ENCODE measurements at places on chromosomes 5 and 9.
A peak's percentile ranks its signal among the peaks of the same experiment; 100 is the strongest.

DNA sequence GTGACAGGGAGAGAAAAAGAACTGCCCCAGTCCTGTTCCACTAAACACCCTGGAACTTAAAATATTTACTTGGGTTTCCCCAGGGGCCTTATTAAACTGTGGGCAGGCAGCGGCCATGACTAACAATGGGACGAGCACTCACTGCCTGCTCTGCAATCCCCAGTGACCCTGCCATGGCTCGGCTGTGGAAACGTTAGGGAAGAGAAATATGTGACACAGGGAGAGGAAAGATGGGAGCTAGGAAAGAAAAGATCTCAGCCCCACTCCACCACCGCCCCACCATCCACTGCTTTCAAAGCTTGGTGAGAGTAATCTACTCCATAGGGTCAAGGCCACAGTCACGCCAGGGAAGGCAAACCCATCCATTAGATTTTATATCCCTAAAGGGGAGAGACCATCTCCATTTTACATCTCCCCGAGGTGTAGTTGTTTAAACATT is 117.6 kb downstream of the EFNA5 start:
- no peak for DNase-seq

DNA sequence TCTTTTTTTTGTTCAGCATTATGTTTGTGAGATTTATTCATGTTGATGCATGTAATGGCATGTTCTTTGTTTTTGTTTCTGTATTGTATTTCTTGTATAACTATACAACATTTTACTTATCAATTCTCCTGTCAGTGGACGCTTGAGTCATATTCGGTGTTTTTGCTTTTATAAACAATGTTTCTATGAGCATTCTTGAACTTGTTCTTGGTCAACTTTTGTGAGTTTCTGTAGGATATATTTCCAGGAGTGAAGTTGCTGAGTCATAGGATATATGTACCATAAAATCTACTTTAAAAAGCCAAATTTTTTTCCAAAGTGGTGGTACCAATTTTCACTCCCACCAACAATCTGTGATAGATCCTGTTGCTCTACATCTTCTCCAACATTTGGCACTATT is 104.8 kb downstream of the VCAN start:
- DNase-seq: no peak

DNA sequence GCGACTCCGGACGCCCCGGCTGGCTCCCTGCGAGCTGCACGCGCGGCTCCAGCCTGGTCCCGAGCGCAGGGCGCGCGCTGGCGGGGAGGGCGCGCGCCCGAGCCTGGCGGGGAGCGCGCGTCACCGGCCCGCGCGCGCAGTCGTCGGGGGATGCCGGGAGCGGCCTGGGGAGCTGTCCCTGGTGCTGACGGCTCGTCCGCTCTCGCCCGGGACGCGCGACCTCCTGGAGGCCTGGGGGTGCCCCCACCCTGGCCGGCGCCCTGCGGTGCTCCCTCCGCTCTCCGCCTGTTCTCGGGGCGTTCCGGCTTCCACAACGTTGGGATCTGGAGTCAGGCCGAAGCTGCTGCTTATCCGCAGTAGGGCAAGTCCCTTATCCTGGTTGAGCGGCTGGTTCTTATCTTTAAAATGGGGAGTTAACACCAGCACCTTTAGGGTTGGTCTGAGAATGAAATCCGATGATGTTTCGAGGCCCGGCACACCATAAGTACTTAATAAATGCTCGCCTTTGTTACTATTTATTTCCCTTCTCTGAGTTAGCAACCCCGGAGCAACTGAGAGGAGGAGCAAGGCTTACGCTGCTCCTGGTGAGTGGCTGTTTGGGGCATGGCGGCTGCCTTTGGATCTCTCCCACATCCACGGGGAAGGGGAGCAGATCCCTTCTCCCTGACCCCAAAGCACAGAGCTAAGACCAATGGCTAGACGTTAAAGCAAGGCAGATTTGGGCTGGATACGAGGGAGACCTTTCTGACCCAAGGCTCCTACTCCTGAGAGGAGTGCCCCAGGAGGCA is at the start of gene FAM163B:
TSS of gene FAM163B (minus strand) at position 79 of the 788 bp plus-strand sequence. CDS start 29,166 bp downstream, outside the sequence.
- DNase-seq: no peak

DNA sequence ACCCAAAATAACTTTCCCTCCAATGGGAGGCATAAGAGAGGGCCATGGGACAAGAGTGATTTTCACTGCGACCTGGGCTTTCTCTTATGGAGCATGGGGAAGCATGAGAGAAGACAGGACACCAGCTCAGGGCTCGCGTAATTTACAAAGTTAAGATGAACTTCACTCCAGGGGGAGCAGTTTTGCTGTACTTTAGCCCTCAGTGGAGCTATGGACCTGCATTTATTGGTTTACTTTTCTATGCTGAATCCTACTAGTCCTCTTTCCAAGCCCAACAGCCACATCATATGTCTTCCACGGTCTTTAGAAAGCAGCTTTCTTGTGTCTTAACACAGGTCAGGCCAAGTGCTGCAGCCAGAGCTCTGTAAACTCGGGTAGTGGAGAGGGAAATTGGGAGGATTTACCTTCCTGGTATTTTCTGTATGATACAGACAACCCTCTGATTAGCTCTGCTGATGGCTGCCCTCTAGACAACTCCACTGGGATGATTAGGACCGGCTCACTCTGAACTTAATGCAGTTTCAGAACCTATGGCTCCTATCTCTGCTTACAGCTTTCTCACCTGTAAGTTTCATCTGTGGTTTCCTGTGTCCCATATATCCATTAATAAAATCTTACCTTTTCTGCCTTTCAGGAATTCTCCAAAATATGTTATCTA is 581.0 kb upstream of the RORB start:
- no peak for DNase-seq

DNA sequence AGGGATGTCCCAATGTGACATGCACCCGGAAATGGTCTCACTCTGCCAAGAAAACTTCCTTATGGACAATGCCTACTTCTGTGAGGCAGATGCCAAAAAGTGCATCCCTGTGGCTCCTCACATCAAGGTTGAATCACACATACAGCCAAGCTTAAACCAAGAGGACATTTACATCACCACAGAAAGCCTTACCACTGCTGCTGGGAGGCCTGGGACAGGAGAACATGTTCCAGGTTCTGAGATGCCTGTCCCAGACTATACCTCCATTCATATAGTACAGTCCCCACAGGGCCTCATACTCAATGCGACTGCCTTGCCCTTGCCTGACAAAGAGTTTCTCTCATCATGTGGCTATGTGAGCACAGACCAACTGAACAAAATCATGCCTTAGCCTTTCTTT is 37.6 kb upstream of the CCDC152 start:
- DNase-seq: no peak

GRCh38 chr9:133304158-133304470 is 29.1 kb upstream of the ABO start:
- DNase-seq: no peak

GRCh38 chr5:18179579-18179978 is 545.3 kb downstream of the TAF11L14 start:
- DNase-seq: no peak

GRCh38 chr9:95261890-95262289 is 55.6 kb downstream of the FANCC start:
- DNase-seq: no peak

DNA sequence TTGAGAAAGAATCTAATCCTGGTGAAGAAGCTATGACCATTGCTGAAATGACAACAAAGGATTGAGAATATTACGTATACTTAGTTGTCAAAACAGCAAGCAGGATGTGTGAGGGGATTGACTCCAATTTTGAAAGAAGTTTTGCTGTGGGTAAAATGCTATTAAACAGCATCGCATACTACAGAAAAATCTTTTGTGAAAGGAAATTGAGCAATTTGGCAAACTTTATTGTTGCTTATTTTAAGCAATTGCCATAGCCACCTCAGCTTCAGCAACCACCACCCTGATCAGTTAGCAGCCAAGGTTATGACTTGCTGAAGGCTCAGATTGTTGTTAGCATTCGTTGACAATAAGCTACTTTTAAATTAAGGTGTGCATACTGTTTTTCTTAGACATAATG is 22.5 kb upstream of the ARL14EPL start:
- DNase-seq: no peak

GRCh38 chr9:17531642-17532254 is 47.1 kb upstream of the SH3GL2 start:
- DNase-seq: peak; percentile 8

DNA sequence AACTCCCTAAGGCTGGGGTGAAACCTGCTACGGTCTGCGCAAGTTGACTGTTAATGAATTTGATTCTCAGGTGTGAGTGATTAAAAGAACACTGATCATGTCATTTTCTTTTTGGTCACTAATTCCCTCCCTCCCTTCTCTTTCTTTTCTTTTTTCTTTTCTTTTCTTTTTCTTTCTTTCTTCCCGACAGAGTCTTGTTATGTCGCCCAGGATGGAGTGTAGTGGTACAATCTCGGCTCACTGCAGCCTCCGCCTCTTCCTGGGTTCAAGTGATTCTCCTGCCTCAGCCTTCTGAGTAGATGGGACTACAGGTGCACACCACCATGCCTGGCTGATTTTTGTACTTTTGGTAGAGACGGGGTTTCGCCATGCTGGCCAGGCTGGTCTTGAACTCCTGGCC is 2.6 kb downstream of the ANXA1 start:
- no peak for DNase-seq

DNA sequence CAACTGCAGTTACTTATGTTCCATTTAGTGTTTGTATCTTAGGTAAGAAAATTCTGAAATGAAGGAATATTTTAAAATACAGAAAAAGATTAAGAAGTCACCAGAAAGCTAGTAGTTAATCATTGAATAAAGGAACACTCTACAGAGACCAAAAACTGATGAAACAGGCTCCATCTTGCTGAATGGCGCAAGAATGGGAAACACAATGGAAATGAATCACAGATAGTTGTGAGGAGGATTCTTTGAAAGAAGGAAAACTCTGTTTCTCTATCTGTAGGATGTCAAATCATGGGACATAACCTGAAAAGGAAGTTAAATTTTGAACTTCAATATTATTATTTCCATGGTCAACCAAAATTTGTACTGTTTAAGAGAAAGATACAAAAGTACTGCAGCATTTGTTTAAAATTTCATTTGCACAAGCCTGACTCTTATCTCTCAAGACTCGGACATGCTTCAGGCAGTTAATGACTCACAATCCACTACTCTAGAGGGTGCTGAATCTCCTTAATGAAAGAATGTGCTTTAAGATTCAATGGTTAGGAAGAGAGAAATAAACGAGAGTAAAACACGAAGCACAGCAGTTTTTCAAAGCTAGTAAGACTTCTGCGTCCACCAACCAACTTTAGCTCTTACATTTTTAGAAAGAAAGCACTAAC is 1064.4 kb upstream of the DMAC1 start:
- no peak for DNase-seq

DNA sequence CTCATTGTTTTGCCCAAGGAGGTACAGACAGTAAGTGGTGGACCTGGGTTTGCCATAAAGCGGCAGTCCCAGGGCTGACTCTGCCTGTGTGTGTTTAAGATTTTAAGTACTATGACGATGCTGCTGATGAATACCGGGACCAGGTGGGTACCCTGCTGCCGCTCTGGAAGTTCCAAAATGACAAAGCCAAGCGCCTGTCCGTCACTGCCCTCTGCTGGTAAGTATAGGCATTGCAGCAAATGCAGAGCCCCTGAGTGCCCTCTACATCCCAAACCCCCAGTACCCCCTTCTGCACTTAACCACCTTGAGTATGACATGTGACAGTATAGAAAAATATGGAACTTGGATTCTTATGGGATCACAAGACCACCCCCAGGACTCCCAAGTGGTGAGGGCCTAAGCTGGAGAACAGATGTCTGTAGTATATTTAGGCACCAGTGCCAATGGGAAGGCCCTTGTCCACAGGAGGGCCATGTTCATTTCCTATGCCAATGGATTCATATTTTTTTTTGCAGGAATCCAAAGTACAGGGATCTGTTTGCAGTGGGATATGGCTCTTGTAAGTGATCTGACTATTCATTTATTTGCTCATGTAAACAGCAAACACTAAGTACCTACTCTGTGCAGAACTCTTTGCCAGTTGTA is 22.0 kb downstream of the ENHO start:
- no peak for DNase-seq
